Breast epithelium (tissue), 4 donors: ENCODE measurements at places on chromosomes 5 and 9. TPM values are rescaled to one million over a fixed set of nuclear protein-coding genes. Genes with fewer than 3 reads are reported as not detected.

TLX3 gene
- not detected for total RNA-seq

TMEM250 gene
- total RNA-seq = 26.1 TPM

RANBP3L gene
- 11.0 TPM for total RNA-seq

CKMT2 gene
- 5.3 TPM for total RNA-seq

ZFAND5 gene
- 423 TPM for total RNA-seq

DNA sequence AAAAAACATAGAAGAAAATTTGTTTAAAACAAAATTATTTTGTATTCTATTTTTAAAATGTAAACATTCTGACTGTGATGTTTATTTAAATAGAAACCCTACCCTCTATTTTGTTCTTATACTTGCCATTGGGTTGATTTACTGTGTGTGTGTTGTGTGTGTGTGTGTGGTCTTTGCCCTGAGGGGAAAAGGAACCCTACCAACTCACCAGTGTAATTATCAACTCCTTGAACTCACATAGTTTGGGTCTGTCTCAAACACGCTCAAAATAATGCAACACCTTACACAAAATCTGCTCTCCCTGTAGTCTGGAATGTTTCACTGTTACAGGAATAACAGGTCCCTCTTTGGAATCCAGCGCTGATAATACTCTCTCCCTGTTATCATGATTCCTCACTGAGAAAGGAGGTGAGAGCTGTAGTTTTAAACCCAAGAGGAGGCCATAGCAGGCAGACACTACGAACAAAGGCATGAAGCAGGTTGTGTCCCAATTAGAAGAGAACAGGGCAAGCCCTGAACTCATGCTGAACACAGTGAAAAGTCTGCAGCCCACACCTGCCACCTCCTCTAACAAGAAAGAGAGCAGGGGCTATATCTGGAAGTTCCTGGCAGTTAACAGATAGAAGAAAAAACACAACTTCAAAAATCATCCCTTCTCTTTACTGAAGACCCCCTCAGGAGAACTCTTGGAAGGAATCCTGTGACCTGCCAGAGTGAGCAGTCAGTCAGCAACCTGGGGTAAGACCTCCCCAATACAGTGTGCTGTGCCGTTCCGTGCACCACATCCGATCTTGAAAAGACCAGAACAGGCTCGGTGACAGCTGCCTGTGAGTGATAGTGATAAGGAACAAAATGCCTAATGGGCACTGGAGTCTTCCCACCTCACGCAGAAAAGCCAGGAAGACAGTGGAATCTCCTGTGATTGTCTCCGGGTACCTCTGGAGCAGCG is 608.1 kb upstream of the ADAMTS16 start:
- H3K36me3 ChIP-seq = no peaks in the 10 kb centered on the region
- DNase-seq = no peak
- H3K27me3 ChIP-seq = no peaks in the 10 kb centered on the region
- no peak overlapping the region for H3K27ac ChIP-seq

DNA sequence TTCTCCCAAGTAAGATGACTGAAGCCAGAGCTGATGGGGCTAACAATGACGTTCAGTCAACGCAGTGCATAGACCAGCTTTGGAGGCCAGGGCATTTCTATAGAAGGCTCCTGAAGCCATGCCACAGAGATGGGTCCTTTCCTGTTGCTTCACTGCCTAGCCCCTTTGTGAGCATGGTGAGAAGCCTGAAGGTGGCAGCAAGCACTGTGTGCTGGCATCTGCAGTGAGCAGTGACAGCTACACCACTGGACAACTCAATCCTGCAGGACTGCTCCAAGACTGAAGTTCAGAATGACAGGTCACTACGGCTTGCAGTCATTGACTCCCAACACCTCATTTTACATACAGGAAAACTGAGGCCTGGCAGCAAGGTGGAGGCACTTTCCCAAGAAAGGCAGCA is 229.0 kb downstream of the TSSK1B start:
- no peaks in the 10 kb centered on the region for H3K4me1 ChIP-seq
- no peak overlapping the region for H3K4me3 ChIP-seq
- no peak overlapping the region for H3K27ac ChIP-seq
- H3K36me3 ChIP-seq = no peaks in the 10 kb centered on the region
- no peaks in the 10 kb centered on the region for H3K27me3 ChIP-seq

DNA sequence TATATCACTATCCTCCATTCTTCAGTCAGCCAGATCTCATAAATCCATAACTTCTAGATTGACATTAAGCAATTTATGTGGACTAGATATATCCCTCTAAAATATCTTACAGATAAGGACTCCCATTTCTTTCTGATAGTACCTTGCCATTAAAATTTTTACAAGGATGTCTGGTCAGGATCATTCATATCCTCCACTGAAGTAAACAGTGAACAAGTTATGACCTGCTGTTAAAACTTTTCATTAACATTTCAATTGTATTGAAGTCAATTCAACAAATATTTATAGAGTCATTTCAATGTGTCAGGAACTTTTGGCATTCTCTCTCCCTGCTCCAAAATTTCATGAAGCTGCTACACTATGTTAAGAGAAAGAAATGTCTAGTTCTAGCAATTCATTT is 1159.6 kb downstream of the CDH12 start:
- no peak overlapping the region for H3K4me3 ChIP-seq
- no peak for DNase-seq
- H3K36me3 ChIP-seq = no peaks in the 10 kb centered on the region
- H3K4me1 ChIP-seq = no peaks in the 10 kb centered on the region
- no peak overlapping the region for H3K27ac ChIP-seq

DNA sequence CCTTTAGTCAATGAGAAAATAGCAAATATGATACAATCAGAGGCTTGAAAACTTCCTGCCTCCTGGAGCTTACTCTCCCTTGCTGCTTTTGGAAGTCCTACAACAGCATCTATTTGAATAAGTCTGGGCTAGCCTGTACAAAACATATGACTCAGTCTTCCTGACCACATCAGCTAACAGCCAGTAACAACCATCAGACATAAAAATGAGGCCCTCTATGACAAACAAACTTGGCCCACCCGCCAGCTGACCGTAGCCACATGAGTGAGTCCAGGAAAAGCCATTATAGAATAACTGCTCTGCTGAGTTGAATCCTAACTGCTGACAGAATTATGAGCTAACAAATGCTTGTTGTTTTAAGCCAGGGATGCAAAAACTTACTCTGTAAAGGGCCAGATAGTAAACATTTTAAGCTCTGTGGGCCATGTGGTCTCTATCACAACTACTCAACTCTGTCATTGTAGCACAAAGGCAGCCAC is 347.6 kb downstream of the PTPRD start:
- H3K36me3 ChIP-seq = no peaks in the 10 kb centered on the region
- H3K4me1 ChIP-seq = no peaks in the 10 kb centered on the region
- H3K4me3 ChIP-seq = no peak overlapping the region
- H3K27me3 ChIP-seq = no peaks in the 10 kb centered on the region

DNA sequence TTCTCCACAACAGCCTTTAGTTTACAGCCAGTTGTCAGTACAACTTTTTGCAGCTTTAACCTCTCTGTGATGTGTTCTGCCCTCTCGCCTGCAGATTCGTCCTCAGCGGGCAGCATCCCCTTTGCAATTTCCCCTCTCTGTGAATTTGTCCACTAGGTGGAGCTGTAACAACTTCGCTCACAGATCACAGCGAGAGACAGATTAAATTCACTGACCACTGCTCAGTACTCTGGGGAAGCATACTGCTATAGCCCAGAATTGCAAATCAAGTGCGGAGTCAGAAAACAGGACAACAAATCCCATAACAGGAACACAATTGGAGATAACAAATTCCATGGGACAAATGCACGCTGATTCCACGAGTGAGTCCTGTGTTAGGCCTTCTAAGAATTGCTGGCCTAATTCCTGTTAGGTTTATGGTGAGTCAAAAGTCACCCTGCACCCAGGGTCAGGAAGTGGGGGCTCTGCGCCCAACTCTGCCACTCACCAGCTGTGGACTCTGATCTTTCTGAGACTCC is 2124.9 kb downstream of the MAT2B start:
- no peaks in the 10 kb centered on the region for H3K27me3 ChIP-seq
- H3K27ac ChIP-seq = no peak overlapping the region
- H3K4me3 ChIP-seq = no peak overlapping the region
- H3K36me3 ChIP-seq = no peaks in the 10 kb centered on the region
- no peaks in the 10 kb centered on the region for H3K4me1 ChIP-seq

GRCh38 chr9:121275781-121276658 is 8.1 kb downstream of the GSN start:
- H3K4me1 ChIP-seq = peaks cover 43% of the 10 kb centered on the region
- H3K27ac ChIP-seq = peak overlapping the region; percentile 77
- no peaks in the 10 kb centered on the region for H3K36me3 ChIP-seq
- H3K4me3 ChIP-seq = no peak overlapping the region
- H3K27me3 ChIP-seq = no peaks in the 10 kb centered on the region
- DNase-seq = no peak

GRCh38 chr9:128280084-128280622 is 4.1 kb downstream of the SWI5 start:
- H3K27ac ChIP-seq = peak overlapping the region; percentile 1
- H3K27me3 ChIP-seq = no peaks in the 10 kb centered on the region
- no peak overlapping the region for H3K4me3 ChIP-seq
- no peaks in the 10 kb centered on the region for H3K36me3 ChIP-seq

DNA sequence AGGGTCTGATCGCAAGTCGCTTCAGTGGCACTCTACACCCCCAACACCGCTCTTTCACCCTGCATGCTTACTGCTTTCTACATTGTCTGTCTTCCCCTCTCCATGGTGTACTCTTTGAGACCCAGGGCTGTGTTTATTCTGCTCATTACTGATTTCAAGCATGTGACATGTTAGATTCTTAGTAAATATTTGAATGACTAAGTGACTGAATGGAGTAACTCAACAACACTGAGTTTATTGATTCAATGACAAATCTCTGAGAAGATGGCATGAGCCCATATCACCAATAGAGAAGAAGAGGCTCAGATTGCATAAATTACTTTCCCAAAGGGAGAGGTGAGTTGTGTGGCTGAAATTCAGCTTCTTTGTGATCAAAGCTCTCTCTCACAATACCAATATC is 89.7 kb upstream of the OSMR start:
- H3K36me3 ChIP-seq = no peaks in the 10 kb centered on the region

DNA sequence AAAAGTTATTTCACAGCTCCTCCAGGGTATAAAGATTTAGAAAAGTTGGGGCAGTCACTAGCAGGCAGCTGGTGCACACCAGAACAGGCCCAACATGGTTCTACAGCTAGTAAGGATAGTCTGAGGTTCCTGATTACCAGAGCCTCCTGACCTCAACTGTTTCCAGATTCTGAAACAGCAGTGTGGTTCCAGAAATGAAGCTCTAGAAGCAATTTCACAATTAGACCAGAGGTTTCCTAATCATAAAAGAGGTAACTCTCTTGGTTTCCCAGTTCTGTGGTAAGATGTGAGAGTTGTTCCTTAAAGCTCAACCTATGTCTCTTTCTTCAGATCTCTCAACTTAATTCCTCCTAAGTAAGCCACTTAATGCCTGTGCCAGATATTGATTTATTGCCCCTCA is 11.9 kb downstream of the AGTPBP1 start:
- H3K36me3 ChIP-seq = no peaks in the 10 kb centered on the region
- H3K4me1 ChIP-seq = no peaks in the 10 kb centered on the region
- no peak for DNase-seq
- no peak overlapping the region for H3K4me3 ChIP-seq
- H3K27me3 ChIP-seq = no peaks in the 10 kb centered on the region

DNA sequence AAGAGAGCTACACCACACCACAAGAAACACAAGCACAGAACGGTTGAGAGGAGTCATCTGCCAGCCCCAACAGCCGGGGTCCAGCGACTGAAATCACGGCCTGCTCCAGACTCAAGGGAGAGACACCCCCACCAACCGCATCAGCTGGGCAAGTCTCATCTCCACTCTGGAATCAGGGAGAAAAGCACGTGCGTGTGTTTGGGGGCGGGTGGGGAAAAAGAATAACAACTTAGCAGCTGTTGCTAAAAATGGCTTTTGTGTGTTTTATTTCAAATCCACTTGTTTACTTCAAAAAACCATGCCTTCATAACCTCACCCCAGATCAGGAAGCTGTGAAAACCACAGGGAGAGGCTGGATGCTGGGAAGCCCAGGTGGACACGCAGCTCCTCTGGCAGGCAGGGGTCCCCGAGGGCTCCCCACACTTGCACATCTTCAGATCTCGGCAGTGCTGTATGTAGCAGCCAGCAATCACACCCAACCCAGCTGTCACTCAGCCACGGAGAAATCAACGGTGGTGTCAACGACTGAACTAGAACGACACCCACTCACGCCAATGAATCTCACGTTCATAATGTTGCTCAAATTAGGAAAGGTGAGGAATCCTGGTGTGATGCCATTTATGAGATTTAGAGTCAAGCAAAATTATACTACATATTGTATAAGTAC is 19.0 kb downstream of the PNPLA7 start:
- H3K27me3 ChIP-seq = no peaks in the 10 kb centered on the region
- no peak for DNase-seq
- no peaks in the 10 kb centered on the region for H3K36me3 ChIP-seq
- H3K27ac ChIP-seq = no peak overlapping the region

GRCh38 chr5:89572696-89573095 is 689.7 kb upstream of the MEF2C start:
- H3K4me3 ChIP-seq = no peak overlapping the region
- H3K4me1 ChIP-seq = no peaks in the 10 kb centered on the region
- H3K27ac ChIP-seq = no peak overlapping the region
- no peaks in the 10 kb centered on the region for H3K36me3 ChIP-seq
- H3K27me3 ChIP-seq = no peaks in the 10 kb centered on the region

DNA sequence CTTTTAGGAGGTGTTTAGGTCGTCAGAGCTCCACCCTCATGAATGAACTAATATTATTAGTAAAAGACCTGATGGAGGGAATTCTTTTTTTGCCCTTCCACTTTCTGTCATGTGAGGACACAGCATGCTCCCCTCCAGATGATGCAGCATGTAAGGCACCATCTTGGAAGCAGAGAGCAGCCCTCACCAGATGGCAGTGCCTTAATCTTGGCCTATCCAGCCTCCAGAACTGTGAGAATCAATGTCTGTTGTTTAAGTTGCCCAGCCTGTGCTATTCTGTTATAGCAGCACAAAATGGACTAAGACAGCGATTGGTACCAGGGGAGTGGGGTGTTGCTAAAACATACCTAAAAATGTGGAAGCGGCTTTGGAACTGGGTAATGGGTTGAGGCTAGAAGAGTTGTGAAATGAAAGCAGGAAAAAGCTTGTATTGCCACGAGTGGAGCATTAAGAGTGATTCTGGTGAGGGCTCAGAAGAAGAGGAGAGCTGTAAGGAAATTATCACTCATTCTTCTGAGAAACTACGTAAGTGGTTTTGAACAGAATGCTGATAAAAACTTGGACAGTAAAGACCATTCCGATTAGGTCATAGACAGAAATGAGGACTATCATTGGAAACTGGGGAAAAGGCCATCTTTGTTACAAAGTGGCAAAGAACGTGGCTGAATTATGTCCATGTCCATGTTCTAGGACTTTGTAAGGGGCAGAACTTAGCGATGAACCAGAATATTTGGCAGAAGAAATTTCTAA is 28.6 kb downstream of the PTPDC1 start:
- H3K27me3 ChIP-seq = no peaks in the 10 kb centered on the region
- no peaks in the 10 kb centered on the region for H3K36me3 ChIP-seq
- no peak overlapping the region for H3K4me3 ChIP-seq
- H3K27ac ChIP-seq = no peak overlapping the region

DNA sequence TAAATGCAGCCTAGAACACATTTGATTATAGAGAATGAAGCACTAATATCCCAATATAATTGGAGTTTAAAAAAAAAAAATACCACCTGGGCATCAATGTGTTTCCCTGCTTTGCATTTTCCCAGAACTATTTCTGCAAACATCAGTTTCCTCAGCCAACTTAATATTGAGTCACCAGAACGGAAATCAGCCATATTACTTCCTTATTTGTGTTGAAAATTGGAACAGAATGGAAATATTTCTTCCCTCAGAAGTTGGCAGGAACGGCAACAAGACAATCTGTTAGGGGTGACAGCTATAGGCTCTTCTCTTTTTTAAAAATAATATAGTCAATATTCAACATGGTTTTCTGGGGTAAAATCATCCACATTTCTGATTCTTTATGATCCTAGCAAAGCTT is 4.0 kb downstream of the MFAP3 start:
- H3K4me3 ChIP-seq = no peak overlapping the region
- no peak for DNase-seq
- H3K36me3 ChIP-seq = no peaks in the 10 kb centered on the region
- H3K27ac ChIP-seq = peak overlapping the region; percentile 3
- no peaks in the 10 kb centered on the region for H3K4me1 ChIP-seq
